EH (cell line): ENCODE measurements at places on chromosomes 7 and 10.

- no peak for DNase-seq
These were observed 34.0 kb downstream of the BRI3 start for GRCh38 chr7:98315318-98315993.

GRCh38 chr10:101050208-101051069 is 11.3 kb upstream of the KAZALD1 start:
- DNase-seq, result peak; percentile 56

GRCh38 chr7:37070471-37070870 is 346.2 kb upstream of the AOAH start:
- DNase-seq, result no peak

- DNase-seq, result no peak
These were observed 116.1 kb downstream of the SMURF1 start for GRCh38 chr7:99027841-99028240.

DNA sequence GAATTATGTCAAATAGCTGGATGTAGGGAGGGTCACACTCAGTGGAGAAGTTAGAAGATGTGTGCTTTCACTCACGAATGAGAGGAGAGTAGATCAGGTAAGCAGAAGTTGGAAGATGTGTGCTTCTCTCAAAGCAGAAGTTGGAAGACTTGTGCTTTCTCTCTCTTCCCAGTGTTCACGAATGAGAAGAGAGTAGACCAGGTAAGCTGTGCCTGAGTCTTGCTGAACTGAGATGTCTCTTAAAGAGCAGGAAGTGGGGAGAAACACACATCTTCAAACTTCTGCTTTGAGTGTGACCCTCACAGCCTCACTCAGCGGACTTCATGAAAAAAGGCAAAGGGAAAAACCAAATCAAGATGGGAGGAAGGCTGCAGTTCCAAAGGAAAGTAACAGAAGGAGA is 7.0 kb upstream of the TMEM243 start:
- no peak for DNase-seq

GRCh38 chr7:27153526-27153925 is 1.1 kb upstream of the HOXA3 start:
- DNase-seq, result no peak

GRCh38 chr10:132543916-132544743 is 6.5 kb downstream of the INPP5A start:
- no peak for DNase-seq

DNA sequence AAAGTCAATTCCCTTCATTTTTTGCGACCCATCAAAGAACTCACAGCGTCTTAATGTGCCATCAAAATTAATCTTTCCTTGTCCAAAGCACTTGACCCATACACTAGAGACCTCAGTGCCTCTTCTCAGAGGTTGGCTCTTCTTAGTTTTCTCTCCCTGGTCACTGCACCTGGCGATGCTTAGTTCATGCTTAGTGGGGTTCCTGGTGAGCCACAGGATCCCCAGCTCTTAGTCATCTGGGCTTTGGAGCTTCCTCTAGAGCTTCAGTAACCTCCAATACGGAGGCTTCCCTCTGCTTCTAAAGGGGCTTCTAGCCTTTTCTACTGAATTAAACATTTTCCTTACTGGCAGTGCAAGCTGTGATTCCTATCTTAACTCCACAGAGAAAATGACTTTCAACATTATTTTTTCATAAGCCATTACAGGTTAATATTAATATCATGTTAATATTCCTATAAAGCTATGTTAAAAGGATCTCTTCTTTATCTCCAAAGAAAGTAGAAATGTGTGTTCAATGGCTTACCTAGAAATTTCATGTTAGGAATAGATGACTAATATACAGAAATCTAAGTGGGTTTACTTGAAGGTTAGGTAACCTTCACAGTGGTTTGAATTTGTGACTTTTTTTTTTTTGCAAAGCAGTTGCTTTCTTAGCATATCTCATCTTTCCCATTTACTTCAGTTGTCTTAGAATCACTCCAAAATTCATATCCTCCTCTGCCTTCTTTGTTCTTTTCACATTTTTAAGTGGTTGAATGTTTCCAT is 295.2 kb downstream of the CAMK1D start:
- no peak for DNase-seq

DNA sequence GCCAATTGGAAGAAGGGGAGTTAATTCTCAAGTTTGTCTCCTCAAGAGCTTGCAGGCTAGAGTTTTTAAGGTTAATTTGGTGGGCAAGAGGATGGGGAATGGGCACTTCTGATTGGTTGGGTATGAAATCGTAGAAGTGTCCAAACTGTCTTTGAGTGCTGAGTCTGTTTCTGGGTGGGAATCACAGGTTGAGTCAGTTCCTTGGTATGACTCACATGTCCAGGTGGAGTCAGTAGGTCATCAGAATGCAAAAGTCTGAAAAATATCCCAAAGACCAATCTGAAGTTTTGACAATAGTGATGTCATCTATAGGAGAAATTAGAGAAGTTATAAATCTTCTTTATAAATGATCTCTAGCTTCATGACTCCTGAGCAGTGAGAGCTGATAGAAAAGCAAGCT is 1252.2 kb downstream of the REEP3 start:
- no peak for DNase-seq

DNA sequence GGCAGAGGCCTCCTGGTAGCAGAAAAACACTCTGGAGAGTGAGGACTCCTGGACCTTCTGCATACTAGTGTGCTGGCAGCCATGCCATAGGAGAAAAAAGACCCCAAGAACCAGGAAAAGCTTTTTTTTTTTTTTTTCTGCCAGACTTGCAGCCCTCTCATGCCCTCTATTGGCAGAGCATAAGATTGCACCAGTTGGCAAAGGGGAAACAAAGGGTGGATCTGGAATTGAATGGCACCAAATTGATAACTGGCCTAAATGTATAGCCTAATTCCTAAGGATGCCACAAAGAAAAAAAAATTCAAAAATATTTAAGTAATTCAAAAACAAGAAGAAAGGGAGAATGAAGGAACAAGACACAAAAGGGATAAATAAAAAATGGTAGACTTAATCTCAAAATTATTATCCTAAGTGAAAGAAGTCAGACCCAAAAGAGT is 112.5 kb upstream of the GHITM start:
- peak; percentile 6 for DNase-seq

- DNase-seq, result no peak
These were observed 982.0 kb downstream of the SORCS1 start for GRCh38 chr10:106182542-106182941.

- no peak for DNase-seq
These were observed 18.7 kb downstream of the RTKN2 start for GRCh38 chr10:62249957-62250356.

DNA sequence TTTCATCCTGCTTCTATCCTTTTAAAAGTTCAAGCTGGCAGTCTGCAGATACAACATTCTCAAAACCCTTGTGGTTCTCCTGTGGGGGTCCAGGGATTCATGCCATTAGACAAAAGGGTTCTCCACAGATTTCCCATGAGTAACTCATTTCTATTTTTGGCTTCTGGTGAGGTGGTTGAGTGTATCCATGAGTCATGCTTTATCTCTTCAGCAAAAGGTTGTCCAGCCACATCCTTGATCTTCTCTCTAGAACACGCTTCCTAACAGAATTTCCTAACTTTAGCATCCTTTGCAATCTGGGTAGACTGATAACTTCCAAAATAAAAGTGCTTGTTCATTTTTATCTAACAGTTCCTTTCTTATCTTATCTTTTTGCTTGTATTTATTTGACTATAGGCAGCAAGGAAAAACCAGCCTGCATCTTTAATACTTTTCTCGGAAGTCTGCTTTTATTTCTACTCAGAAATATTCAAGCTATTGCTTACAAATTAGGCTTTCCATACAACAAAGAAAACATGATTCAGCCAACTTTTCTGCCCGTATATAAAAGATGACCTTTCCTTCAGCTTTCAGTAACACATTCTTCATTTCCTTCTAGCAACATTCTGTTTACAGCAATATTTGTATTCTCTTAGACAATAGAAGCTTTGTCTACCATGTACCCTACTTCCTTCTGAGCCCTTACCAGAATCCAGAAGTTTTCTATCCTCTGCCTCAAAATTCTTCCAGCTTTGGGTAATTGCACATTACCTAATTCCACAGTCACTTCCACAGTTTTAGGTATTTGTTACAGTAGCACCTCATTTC is 79.3 kb upstream of the IL6 start:
- DNase-seq, result peak; percentile 99

DNA sequence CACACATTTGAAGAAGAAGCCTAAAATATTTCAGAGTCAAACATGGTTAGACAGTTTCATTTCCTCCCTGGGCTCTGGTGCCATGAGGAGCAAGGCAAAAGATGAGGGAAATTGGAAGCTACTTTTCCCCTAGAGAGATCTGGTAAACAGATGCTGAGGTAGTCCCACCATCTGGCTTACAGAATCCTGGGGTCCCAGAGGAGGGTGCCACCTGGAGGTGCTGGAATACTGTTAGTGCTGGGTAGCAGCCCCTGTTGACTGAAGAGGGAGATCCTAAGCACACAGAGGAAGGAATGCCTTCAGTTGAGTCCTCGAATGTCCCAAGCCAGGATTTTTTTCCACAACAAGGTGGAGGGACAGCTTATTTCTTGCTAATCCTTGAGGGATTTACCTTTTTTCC is 160.1 kb downstream of the FZD1 start:
- no peak for DNase-seq

DNA sequence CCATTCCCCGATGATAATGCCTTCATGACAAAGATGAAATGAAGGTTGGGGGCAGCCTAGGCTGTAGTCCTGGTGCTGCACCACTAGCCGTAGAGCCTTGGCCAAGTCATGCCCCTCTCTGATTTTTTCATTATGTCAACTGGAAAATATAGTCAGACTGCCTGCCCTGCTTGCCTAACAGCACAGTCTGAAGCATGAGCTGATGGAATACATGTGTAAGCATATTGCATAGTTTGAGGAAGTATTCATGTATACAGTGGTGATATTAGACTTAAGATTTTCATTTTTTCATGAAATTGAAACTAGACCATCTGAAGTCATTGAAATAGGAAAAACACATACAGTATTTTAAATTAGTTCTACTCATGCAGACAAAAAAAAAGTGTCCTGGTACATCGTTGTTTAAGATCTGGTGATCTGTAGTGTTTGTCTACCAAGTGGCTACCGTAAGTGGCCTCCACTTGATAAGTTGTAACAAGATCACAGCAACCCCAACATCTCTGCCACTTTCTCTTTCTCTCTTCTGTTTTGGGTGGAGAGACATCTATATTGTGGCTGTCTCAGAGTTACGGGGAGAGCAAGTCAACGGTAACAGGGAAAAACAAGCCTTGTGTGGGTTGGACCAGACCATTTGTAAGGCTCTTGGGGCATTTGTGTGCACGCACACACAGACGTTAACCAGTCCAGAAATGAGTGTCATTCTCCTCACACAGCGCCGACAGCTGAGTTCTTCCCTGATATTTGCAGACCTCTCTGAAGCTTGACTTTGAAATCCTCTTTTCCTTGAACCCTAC is 716.6 kb upstream of the GALNT17 start:
- DNase-seq, result no peak

GRCh38 chr10:102540023-102540422 is 36.3 kb downstream of the SUFU start:
- peak; percentile 30 for DNase-seq

DNA sequence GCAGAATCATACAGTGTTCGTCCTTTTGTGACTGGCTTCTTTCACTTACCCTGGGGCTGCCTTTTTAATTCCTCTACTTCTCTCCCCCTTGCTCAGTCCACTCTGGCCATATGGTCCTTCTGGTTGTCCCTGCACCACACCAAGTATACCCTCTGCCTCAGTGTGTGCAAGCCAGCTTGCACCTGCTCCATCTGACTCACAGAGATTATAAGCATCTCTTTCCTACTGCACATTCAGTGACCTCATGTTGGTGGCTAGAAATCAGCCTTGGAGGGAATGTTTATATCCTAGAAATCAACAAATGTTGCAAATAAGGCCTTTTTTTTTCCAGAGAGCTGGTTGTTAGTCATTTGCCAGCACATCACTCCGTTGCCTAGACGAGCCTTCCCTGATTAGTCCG is 67.5 kb upstream of the C10orf90 start:
- no peak for DNase-seq

DNA sequence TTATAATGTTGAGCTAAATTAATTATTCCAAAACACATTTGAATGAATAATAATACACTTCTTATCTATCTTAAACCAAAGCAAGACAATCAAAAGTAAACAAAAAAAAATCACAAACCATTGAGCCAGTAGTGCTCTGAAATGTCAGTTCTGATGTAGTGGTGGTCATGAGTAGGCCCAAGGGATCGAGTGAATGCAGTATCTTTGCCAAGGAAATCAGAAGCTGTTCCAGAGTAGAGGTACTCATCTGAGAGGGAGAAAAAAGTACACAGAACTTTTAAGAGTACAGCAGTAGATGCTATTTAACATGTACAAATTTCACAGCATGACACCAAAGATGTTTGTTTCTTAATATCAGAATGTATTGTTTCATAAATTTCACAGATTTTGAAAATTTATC is 121.5 kb downstream of the SEMA3D start:
- DNase-seq, result no peak

- no peak for DNase-seq
These were observed 26.6 kb upstream of the WNT8B start for GRCh38 chr10:100436255-100436654.

DNA sequence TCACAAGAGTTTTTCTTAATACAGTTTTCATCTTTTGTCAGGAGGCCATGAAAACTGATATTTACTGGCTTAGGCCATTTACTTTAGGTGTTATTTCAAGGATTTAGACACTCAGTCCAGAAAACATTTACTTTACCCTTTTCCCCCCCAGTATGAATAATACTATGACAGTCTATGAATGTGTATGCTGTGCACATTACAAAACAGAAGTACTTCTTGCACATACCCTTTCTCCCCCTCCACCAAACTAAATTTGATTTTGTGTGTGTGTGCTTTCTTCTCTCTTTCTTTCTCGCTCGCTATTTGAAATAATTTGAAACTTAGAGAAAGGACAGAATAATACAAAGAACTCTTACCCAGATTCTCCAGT is 41.3 kb downstream of the RBM33 start:
- no peak for DNase-seq

DNA sequence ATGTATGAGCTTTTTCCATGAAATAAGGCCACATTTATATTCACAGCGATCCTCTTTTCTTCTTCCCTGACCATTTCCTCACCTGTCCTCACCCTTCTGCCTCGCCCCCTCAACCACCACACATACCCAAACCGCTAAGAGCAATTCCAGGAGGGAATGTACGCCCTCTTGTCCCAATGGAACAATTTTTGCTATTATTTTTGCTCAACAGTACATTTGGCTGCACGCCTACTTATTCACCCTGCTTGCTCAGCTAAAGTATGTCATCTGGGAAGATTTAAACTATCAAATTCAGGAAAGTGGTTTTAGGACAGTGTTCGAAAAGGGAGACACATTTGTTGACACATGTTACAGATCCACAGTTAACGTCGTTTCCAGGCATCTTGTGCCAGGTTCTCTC is 252.7 kb downstream of the NEBL start:
- no peak for DNase-seq
